ENCODE measurements at places on chromosomes 3 and 15. TPM values are rescaled to one million over a fixed set of nuclear protein-coding genes. Genes with fewer than 3 reads are reported as not detected.

The NPAP1 gene
- total RNA-seq: not detected

DNA sequence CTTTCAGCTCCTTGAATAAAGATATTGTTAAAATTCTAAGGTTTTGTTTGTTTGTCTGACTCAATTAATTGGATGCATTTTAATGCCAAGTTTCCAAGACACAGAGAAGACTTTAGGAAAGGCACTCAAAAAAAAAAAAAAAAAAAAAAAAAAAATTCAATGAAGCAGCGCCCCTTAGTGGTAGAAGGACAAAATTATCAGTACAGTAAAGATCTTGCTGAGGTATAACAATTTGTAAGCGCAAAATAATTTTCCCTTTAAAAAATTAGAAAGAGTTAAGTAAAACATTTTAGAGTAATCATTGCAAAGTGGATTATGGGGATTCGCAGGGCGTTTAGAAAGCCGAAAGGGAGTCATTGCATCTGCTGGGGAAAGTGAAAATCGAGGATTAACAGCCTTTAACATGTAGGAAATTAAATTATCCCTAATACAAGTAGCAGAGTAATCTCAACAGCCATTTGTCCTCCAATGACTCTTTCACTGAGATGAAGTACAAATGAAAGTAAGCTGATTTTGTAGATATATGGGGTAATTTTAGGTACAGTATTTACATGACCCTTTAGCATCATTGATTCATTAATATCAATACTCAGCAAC, 5.8 kb upstream of the DIS3L start:
- H3K4me3 ChIP-seq: no peak overlapping the region
- no peak overlapping the region for H3K27ac ChIP-seq
- peak; percentile 57 for DNase-seq
- no peaks in the 10 kb centered on the region for H3K27me3 ChIP-seq
- H3K36me3 ChIP-seq: no peaks in the 10 kb centered on the region

The SLC22A14 gene
- total RNA-seq: not detected

The CLDN18 gene
- total RNA-seq: not detected

DNA sequence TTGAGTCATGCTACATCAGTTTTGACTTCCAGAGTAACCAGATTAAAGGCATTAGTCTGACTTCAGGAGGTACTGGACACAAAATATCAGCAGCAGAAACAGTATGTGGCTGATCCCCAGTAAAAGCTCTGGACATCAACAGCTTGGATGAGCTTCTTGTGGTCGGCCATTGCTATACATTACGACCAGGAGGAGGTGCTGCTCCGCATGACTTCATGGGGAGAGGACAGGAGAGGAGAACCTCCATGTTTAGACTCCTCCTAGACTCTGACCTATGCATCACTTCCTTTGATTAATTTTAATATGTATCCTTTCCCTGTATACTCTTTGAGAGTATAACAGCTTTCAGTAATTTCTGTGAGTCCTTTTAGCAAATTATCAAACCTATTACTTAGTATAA, 285.6 kb upstream of the ARHGEF26 start:
- H3K27me3 ChIP-seq: no peaks in the 10 kb centered on the region
- no peak for DNase-seq
- no peak overlapping the region for H3K4me3 ChIP-seq
- H3K36me3 ChIP-seq: no peaks in the 10 kb centered on the region
- no peak overlapping the region for H3K27ac ChIP-seq

- H3K4me1 ChIP-seq: peaks cover 13% of the 10 kb centered on the region
- H3K27me3 ChIP-seq: no peaks in the 10 kb centered on the region
- H3K27ac ChIP-seq: no peak overlapping the region
- H3K4me3 ChIP-seq: no peak overlapping the region
Measured at GRCh38 chr3:69182588-69183316, 60.4 kb upstream of the LMOD3 start.

DNA sequence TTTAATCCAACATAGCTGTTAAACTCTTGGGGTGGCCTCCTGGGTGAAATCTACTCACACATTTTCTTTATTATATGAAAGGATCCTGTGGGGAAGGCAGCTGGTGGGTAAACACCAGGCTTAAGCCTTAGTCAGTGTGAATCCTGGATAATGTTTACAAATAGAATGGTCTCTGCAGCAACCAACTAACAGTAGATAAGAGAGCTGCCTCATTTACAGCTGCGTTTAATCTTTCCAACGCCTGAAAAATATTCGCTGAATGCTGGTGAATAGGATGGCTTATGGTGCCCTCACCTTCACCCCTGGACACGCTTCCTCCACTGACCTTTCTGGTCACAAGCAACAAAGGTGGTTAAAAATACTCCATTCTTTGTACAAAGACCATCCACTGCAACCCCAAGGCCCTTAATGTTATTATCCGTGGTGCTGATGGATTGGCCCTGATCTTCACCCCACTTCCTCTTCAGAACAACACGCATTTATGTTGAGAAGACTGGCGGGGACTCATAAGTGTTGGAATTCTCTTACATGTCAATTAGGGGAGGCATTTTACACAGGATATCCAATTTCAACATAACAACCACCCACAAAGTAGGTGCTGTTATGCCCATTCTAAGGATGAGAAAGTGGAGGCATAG, 120.0 kb upstream of the FRMD4B start:
- no peak for DNase-seq
- no peaks in the 10 kb centered on the region for H3K4me1 ChIP-seq
- H3K27me3 ChIP-seq: peaks cover 3% of the 10 kb centered on the region
- H3K4me3 ChIP-seq: no peak overlapping the region

The NR1I2 gene
- 0.20 TPM for total RNA-seq

GRCh38 chr15:90062023-90062442, 40.2 kb downstream of the IDH2 start:
- peak; percentile 41 for DNase-seq
- H3K4me1 ChIP-seq: peaks cover 43% of the 10 kb centered on the region
- no peak overlapping the region for H3K4me3 ChIP-seq
- H3K27ac ChIP-seq: peak overlapping the region; percentile 82
- H3K27me3 ChIP-seq: no peaks in the 10 kb centered on the region
- H3K36me3 ChIP-seq: no peaks in the 10 kb centered on the region

DNA sequence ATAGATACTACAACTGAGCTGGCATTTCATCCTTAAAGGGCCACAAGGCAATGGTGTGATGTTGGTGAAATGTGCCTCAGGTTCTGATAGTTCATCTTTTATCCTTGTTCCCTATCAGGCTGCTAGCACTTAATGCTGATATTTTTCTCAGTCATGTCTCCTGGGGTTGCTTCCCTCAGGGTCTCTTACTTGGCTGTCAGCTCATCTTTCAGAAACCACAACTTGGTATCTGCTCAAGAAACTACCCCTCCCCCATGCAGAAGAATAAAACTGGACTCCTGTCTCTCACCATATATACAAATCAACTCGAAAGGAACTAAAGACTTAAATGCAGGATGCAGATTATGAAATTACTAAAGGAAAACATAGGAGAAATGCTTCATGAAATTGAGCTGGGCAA, 308.1 kb downstream of the CHST2 start:
- H3K4me1 ChIP-seq: no peaks in the 10 kb centered on the region
- no peak for DNase-seq
- H3K27me3 ChIP-seq: no peaks in the 10 kb centered on the region
- H3K36me3 ChIP-seq: no peaks in the 10 kb centered on the region
- no peak overlapping the region for H3K4me3 ChIP-seq
- H3K27ac ChIP-seq: no peak overlapping the region

The CYP8B1 gene
- total RNA-seq: not detected

The RARRES1 gene
- not detected for total RNA-seq

GRCh38 chr15:92899601-92899947, 550 bp upstream of the CHD2 start:
- no peak for DNase-seq
- peak overlapping the region; percentile 100 for H3K4me3 ChIP-seq
- H3K27ac ChIP-seq: peak overlapping the region; percentile 99
- H3K36me3 ChIP-seq: peaks cover 59% of the 10 kb centered on the region

- H3K4me1 ChIP-seq: no peaks in the 10 kb centered on the region
- no peak overlapping the region for H3K4me3 ChIP-seq
- no peak for DNase-seq
Measured at GRCh38 chr3:106560451-106560966, 691.7 kb upstream of the CBLB start.

DNA sequence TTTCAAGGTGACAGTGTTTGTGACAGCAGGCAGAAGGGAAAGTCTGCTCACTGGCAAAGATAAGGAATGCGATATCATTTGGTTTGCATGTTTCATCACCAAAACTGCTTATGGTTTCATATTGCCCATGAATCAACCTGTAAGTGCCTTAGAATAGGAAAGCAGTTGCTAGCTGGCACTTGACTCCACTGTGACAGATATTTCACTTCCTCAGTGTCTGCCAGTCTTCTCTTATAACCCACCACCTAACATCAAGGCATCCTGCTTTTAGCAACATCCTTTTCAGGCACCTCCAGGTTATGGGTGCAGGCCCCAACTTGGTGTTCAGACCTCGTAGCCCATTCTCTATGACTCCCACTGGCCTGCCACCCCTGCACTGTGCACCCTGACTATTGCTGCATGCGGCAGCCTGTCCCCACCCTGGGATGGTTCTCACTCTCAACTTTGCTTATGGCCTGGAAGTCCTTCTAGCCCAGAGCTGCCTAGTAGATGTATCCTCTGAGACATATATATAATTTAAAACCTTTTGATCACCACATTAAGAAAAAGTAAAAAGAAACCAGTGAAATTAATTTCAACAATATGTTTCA, 154.4 kb upstream of the RARB start:
- no peaks in the 10 kb centered on the region for H3K4me1 ChIP-seq
- no peak overlapping the region for H3K27ac ChIP-seq
- DNase-seq: no peak
- H3K27me3 ChIP-seq: no peaks in the 10 kb centered on the region
- H3K4me3 ChIP-seq: no peak overlapping the region

DNA sequence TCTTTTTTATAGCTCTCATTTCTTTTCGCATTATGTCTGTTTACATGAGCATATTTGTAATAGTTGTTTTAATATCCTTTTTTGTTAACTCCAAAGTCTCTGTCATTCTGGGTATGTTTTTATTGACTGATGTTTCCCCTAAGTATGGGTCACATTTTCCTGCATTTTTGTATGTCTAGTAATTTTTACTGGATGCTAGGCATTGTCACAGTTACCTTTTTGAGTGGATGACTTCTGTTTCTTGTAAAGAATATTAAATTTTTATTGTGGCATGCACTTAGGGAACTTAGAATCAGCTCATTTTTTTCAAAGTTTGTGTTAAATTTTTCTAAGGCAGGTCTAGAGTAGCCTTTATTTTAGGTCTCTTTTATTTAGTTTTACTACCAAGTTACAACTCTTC, 40.7 kb downstream of the ANAPC13 start:
- H3K36me3 ChIP-seq: no peaks in the 10 kb centered on the region
- peaks cover 10% of the 10 kb centered on the region for H3K27me3 ChIP-seq
- no peak for DNase-seq
- H3K27ac ChIP-seq: no peak overlapping the region
- H3K4me3 ChIP-seq: no peak overlapping the region
- H3K4me1 ChIP-seq: no peaks in the 10 kb centered on the region

DNA sequence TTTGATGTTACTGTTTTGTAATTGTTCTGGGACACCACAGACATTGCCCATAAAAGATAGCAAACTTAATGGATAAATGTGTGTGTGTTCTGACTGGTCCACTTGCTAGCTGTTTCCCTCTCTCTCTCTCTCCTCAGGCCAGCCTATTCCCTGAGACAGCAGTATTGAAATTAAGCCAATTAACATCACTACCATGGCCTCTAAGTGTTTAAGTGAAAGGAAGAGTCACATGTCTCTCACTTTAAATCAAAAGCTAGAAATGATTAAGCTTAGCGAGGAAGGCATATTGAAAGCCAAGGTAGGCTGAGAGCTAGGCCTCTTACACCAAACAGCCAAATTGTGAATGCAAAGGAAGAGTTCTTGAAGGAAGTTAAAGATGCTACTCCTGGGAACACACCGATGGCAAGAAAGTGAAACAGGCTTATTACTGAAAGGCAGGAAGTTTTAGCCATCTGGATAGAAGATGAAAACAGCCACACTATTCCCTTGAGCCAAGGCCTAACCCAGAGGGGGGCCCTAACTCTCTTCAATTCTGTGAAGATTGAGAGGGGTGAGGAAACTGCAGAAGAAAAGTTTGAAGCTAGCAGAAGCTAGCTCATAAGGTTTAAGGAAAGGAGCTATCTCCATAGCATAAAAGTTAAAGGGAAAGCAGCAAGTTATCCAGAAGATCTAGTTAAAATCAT, 295.1 kb downstream of the CHST2 start:
- H3K4me3 ChIP-seq: no peak overlapping the region
- H3K27me3 ChIP-seq: no peaks in the 10 kb centered on the region
- H3K36me3 ChIP-seq: no peaks in the 10 kb centered on the region
- H3K27ac ChIP-seq: no peak overlapping the region

DNA sequence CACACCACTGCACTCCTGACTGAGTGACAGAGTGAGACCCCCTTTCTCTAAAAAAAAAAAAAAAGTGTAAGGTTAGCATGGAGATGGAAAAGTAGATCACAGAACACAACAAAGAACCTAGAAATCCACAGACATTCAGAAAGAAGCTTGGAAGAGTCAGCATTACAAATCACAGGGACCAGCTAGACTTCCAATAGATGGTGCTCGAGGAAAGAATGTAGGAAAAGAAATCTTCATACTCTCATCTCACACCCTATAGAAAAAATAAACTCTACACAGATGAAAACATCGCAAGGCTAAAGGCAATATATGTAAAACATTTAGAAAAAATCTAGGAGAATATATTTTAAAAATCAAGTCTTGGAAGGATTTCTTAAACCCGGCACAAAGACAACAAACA, 94.5 kb upstream of the ABHD17C start:
- no peaks in the 10 kb centered on the region for H3K27me3 ChIP-seq
- no peaks in the 10 kb centered on the region for H3K4me1 ChIP-seq
- H3K36me3 ChIP-seq: no peaks in the 10 kb centered on the region
- no peak overlapping the region for H3K4me3 ChIP-seq
- no peak for DNase-seq
- H3K27ac ChIP-seq: no peak overlapping the region

The XIRP1 gene
- total RNA-seq: not detected

- no peaks in the 10 kb centered on the region for H3K27me3 ChIP-seq
- no peaks in the 10 kb centered on the region for H3K4me1 ChIP-seq
- H3K27ac ChIP-seq: no peak overlapping the region
- H3K4me3 ChIP-seq: no peak overlapping the region
- no peaks in the 10 kb centered on the region for H3K36me3 ChIP-seq
Measured at GRCh38 chr3:73616056-73616455, 8.7 kb downstream of the PDZRN3 start.

- H3K4me3 ChIP-seq: no peak overlapping the region
- no peaks in the 10 kb centered on the region for H3K4me1 ChIP-seq
- no peaks in the 10 kb centered on the region for H3K27me3 ChIP-seq
Measured at GRCh38 chr3:93904568-93904967, 69.1 kb downstream of the PROS1 start.

Data from CD4-positive, CD25-positive, alpha-beta regulatory T cell (primary cell).